ENCODE measurements at places on chromosomes 7 and 10.
A peak's percentile ranks its signal among the peaks of the same experiment; 100 is the strongest.

DNA sequence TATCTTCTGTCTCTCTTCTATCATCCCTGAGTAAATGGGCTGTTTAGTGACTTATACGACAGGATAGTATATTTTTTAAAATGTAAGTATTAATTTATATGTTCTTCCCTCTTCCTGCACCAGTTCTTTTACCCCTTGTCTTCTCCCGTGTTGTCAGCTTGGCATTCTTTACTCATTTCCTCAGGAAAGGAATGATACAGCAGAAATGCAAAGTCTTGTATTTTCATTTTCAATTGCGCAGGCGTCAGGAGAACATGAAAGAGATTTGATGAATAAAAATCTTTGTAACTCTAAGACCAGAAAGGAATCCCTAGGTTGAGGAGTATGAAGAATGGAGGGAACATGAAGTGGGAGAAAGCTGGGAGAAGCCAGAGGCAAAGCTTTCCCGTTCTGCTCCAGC lies 18.8 kb upstream of the VPS41 start:
- DNase-seq, result no peak

- no peak for DNase-seq
Measured at GRCh38 chr10:79407423-79407796, 38.0 kb downstream of the ZCCHC24 start.

- DNase-seq, result peak; percentile 67
Measured at GRCh38 chr7:20797462-20798080, 10.9 kb upstream of the SP8 start.

- no peak for DNase-seq
Measured at GRCh38 chr10:78222096-78222790, 188.6 kb downstream of the RPS24 start.

- DNase-seq, result no peak
Measured at GRCh38 chr7:50781381-50782293, 1.1 kb downstream of the GRB10 start.

GRCh38 chr7:22563032-22563501 lies 63.1 kb upstream of the STEAP1B start:
- no peak for DNase-seq

- no peak for DNase-seq
Measured at GRCh38 chr10:29689001-29689400, 54.2 kb upstream of the SVIL start.

DNA sequence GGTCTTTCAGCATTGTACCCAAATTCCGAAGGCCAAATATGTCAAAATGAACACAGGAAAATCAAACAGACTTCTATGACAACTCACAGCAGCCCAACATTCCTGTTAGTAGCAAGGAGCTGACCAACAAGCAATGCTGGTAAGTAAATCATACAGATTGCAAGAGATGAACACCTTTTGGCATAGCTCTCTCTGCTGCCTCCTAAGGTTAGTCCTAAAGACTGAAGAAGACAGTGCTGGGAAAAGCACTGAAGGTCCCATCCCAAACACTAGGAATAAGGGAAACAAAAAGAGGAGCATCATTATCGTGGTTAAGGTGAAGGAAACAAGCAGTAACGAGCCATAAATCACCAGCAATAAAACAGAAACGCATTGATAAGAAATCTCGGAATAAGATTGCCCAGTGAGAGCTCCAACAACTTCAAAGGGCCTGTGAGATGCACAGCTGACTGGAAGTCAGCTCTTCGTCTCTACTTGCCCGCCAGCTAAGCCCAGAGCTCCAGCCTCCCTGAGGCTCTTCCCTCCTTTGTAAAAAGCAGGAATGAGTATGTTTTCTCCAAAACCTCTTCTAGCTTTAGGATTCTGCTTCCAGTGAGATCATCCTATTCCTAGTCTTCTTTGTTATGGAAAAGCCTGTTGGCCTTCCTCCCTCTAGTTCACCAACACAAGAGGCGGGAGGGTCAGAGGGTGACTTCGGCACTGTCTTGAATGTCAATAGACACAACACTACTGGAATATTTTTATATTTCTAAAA lies 15.3 kb downstream of the NUDT5 start:
- no peak for DNase-seq

DNA sequence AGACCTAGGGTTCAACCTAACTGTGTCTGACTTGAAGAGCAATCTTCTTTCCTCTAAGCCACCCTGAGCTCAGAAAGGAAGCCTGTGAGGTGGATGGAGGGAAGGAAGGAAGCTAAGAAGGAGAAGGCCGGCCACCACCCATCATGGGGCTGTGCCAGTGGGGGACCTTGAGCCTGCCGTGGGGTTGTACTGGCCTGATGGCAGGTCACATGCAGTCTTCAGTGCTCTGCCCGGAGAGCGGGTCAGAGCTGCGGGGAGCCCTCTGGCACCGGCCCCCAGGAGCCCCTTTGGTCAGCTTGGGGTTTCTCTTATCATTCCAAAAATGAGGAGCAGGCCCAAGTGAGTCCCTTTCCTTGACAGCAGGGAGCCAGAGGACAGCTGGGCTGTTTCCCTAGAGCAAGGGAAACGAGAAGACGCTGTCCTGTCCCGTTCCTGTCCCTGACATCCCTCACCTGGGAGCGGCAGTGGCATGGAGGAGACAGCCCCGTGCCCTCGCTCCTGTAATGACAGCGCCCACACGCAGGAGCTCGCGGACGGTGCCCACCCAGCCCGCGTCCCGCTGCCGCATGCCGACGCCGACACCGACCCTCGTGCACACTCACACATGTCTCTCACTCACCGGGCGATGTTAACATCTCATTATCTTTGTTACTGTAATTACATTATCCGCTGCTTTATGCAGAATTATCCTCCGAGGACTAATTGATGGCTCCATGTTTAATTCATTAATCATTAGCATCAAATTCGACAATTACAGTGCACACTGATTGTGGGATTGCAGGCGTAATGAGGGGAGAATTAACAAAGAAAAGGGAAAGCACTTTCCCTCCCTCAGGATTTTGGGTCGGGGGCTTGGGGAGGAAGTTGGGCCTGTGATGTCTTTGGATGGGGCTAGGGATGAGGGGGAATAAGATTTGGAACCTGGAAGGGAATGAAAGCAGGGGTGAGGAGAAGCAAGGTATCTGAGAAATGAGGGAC lies 31.3 kb downstream of the GBX1 start:
- DNase-seq, result peak; percentile 53

- DNase-seq, result no peak
Measured at GRCh38 chr7:44145479-44145968, 4.4 kb upstream of the MYL7 start.

DNA sequence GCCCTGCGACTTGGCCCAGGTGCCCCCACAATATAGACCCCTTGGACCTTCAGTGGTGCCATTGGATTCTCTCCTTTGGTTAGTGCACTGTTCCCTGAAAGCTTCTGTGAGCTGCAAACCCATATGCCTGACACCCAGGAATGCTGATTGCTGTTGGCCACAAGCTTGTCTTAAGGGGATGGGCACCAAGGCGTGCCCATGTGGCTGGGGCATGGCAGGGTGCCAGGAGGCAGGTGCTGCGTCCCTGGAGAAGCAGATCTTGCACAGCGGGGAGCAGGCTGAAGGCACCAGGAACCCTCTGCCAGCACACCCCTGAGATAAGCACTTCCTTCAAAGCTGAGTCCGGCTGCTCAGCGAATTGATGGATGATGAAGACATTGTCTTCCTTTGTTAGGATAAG lies 411.8 kb downstream of the SDK1 start:
- no peak for DNase-seq

DNA sequence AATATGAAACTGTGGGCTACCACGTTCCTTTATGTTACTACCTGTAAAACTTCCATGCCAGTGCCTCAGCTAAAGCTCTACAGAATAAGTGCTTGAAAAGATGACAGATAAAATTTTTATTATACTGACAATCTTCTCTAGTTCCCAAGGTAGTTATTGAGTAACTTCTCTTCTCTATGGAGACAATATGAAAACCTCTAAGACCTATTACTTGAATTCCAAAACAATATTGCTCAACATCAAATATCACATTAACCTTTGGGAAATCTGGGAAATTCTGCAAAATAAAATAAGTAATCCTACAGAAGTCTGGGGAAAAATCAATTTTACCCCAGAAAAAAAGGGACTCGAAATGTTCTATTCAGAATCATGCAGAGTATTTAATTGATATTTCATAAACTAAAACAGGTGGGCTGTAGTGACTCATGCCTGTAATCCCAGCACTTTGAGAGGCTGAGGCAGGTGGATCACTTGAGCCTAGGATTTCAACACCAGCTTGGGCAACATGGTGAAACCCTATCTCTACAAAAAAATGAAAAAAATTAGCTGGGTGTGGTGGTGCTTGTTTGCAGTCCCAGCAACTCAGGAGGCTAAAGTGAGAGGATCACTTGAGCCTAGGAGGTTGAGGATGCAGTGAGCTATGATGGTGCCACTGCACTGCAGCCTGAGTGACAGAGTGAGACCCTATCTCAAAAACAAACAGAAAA lies 23.8 kb upstream of the ANK3 start:
- DNase-seq, result no peak

DNA sequence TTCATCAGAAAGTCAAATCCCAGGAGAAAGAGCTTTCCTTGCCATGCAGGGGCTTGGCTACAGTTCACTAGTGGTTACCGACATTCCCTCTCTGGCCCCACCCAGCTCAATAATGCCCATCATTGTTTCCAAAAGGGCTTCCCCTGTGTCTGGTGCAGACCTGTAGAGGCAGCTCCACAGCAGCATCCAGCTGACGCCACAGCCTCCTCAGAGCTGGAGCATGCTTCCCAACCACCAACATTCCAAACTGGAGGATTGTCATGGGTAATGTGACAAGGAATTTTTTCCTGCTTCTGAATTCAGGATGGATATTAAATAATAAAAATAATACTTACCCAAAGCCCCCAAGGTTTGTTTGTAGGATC lies 77.4 kb downstream of the ZNF365 start:
- DNase-seq, result no peak

DNA sequence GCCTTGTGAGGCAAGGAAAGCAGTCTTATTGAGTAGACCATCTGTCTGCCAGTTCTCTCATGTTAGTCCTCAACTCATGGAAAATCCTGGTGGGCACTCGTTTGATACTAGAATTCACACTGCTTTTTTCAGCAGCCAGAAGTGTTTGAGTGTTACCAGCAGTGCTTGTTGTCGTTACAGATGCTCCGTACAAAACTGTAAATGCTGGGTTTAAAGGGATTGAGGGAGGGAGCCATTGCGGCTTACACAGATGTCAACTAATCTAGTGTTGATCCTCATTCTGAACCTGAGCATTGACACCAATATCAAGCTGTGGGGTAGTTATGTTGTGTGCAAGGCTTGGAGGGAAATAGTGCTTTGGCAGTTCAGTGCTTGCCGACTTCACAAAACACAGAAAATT lies 348.6 kb downstream of the AUTS2 start:
- no peak for DNase-seq

DNA sequence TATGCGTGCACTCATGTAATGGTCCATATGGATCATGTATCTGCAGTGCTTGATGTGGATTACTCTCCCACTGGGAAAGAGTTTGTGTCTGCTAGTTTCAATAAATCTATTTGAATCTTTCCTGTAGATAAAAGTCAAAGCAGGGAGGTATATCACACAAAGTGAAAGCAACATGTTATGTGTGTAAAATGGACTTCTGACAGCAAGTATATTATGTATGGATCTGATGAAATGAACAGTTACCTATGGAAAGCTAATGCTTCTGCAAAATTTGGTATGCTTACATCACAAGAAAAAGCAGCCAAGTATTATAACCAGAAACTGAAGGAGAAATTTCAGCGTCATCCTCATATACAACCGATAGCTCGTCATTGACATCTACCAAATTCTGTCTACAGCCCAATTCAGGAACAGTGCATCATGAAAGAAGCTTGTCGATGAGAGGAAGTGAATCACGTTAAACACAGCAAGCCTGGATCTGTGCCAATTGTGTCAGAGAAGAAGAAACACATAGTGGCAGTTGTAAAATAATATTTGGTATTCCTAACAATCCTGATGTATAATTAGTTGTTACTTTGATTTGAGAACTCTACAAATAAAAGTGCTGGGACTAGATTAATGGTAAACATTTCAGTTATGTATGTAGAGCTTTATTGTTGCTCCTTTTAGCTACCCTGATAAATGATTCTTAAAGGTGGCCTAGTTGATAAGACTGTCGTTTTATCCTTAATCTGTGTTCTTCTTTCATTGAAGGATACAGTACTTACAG lies 14.2 kb upstream of the SYPL1 start:
- DNase-seq, result no peak

GRCh38 chr7:104240401-104240800 lies 32.6 kb upstream of the ORC5 start:
- DNase-seq, result no peak

DNA sequence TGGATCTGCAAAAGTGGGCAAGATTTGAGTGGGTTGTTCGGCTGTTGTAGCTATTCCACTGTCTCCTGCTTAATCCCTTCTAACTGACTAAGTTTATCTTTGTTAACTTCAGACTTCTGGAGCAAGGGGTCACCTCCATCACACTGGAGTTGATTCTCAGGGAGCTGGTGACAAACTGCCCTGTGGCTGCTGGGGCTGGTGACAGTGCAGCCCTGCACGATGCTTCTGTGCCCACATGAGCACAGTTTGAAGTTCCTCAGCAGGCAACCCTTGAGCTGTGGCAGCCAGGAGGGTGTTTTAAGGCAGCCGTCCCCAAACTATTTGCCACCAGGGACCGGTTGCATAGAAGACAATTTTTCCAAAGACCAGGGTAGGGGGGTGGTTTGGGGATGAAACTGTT lies 40.5 kb downstream of the ADRB1 start:
- DNase-seq, result no peak

DNA sequence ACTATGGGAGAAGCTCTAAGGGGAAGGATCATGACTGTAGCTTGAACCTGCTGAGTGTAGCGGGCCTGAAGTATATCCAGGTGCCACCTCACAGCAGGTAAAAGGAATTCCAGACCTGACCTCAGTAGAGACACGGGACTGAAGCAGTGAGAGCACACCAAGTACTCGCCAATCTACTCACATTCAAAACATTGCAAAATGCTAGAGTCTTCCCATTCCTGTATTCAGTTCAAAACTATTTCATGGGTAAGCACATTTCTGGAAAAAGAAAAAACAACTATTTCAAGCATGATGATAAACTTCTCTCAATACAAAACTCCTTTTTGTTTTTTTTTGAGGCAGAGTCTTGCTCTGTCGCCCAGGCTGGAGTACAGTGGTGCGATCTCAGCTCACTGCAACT lies 121.9 kb upstream of the AUTS2 start:
- DNase-seq, result no peak
